ENCODE measurements at places on chromosomes 4 and X. TPM values are rescaled to one million over a fixed set of nuclear protein-coding genes. Genes with fewer than 3 reads are reported as not detected.

Gene MAML3
- total RNA-seq, result 0.13 TPM

Gene N4BP2
- 1.3 TPM for total RNA-seq

Gene LRIT3
- total RNA-seq, result not detected

Gene TKTL2
- total RNA-seq, result not detected

Gene FAM13A
- total RNA-seq, result 13.7 TPM

Gene FAM184B
- 0.10 TPM for total RNA-seq

Gene FOXR2
- total RNA-seq, result not detected

Gene NALF2
- not detected for total RNA-seq

Gene DSPP
- total RNA-seq, result not detected

Gene NAP1L2
- total RNA-seq, result 0.10 TPM

Gene FRAS1
- total RNA-seq, result 0.02 TPM

Gene SSX3
- not detected for total RNA-seq

- no peak for DNase-seq
Measured at GRCh38 chr4:94536049-94536448, 84.3 kb downstream of the PDLIM5 start.

GRCh38 chr4:150859453-150859852, 155.6 kb downstream of the LRBA start:
- no peak for DNase-seq

DNA sequence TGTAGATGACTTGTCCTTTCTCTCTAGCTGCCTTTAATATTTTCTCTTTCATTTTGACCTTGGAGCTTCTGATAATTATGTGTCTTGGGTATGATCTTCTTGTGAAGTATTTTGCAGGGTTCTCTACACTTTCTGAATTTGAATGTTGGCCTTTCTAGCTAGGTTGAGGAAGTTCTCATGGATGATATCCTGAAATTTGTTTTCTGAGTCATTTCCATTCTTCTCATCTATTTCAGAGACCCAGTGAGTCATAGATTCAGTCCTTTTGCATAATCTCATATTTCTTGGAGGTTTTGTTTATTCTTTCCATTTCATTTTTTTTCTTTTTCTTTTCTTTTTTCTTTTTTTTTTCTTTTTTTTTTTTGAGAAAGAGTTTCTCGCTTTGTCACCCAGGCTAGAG, 585.7 kb upstream of the PABPC4L start:
- no peak for DNase-seq

DNA sequence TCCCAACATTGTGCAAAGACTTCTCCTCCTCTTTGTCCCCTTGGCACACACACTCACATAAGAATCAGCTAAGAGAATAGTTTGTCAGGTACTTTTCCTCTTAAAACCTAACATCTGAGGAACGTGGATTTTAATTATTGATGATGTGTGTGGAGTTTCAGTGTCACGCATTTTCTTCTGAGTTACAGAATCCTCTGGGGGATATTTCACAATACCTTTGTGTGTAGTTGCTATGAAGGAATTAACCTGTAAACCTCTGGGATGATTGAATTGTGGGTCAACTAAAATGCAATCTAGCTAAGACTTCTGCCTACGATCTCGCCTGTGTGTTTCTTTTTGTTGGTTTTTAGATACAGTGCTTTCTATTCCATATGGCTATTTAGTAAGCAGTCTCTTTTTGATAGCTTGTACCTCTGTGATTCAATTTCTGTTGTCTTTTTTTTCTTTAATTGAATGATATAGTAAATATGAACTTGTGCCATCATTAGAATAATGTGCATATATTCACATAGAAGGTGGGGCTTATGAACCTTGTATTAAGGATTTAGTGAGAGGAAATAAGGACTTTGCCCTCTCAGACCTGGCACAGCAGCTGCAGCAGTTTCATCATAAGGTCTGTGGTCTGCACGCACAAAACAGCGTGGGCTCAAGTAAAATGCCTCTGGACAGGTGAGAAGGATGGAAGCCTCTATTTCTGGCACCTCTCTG, 99.2 kb downstream of the TSPAN7 start:
- no peak for DNase-seq

DNA sequence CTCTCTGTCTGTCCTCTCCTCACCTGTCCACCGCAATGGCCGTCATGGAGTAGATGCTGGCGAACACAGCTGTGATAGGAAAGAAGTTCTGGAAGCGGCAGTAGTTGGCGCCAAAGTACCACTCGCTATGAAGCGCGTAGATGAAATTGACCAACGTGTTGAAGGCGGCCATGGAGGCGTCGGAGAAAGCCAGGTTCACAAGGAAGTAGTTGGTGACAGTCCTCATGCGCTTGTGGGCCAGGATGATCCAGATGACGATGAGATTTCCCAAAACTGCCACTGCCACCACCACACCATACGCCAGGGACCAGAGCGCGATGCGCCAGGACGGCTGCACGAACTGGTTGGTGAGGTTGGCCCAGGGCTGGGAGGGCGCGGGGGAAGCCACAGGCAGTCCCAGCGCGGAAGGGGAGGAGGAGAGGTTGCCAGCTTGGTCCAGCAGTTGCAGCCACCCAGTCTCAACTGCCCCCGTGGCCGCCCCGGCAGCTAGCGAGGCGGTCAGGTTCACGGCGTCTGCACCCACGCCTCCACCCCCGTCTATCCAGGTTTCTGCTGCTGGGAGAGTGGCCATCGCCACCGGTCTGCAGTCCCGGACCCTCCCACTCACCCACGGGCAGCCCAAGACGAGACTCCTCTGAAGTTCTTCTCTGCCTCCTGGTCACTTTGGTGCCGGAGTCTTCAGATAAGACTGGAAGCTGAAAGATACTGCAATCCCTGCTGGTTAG, 518 bp downstream of the TACR3 start:
- peak; percentile 7 for DNase-seq

- DNase-seq, result no peak
Measured at GRCh38 chrX:128781506-128781905, 729.3 kb upstream of the ACTRT1 start.

GRCh38 chr4:65670331-65671031, at the start of gene EPHA5:
TSS of gene EPHA5 (minus strand) at chr4:65670489. CDS start at chr4:65669742, 747 bp downstream.
- peak; percentile 94 for DNase-seq

GRCh38 chr4:37798616-37799015, 27.9 kb upstream of the PGM2 start:
- DNase-seq, result no peak

- DNase-seq, result no peak
Measured at GRCh38 chrX:109739625-109740432, 6.8 kb upstream of the ACSL4 start.

- no peak for DNase-seq
Measured at GRCh38 chr4:35125995-35126712, 1118.2 kb downstream of the ARAP2 start.

- no peak for DNase-seq
Measured at GRCh38 chr4:11402192-11402591, 26.5 kb downstream of the HS3ST1 start.

DNA sequence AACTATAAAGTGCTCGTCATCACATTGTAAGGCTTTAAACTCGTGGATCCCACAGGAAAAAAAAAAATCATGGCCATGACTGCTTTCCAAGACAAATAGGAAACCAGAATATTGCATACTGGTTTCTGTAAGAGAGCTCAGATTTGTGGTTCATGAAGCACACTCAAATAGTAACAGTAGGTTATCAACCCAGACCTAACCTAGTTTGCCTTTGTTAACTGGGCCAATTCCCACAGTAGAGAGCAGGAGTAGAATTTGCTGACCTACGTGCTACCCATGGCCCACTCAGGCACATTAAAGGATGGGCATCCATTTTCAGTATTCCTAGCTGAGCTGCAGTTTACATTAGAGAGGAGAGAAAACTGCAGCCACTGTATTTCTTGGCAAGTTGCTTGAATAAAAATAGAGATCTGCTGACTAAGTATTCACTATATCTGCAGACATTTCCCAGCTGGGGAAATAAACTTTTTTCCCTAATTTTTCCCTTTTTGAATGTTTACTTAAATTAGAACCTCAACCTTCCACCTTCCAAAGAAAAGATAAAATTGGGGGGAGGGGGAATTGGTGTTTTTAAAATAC, 218.5 kb downstream of the SPANXN3 start:
- DNase-seq, result no peak

GRCh38 chr4:139886798-139887197, 221.2 kb downstream of the MGST2 start:
- no peak for DNase-seq

DNA sequence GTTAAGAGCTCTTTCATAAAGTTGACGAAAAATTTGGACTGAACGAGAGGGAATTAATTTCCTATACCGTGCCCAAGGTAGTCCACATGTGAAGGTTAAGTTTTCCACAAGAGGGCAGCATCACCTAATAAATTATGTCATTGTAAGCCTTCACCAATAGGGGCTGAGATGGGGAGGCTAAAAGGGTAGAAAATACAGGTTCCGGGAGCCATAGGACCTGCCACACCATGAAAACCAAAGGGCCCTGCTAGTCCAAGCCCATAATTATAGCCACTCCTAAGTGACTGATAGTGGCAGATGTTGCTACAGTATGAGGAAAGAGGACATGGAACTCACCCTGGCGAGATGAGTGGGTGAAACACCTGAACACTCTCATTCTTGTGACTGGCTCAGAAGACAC, 122.2 kb downstream of the SHROOM4 start:
- DNase-seq, result no peak

GRCh38 chr4:121721700-121722099, 24.9 kb upstream of the ANXA5 start:
- no peak for DNase-seq

GRCh38 chrX:15483891-15484290, 9.2 kb downstream of the PIR start:
- DNase-seq, result no peak

GRCh38 chr4:170111085-170111484, 21.3 kb upstream of the AADAT start:
- DNase-seq, result no peak

- no peak for DNase-seq
Measured at GRCh38 chrX:136549226-136549625, 17.2 kb downstream of the VGLL1 start.

DNA sequence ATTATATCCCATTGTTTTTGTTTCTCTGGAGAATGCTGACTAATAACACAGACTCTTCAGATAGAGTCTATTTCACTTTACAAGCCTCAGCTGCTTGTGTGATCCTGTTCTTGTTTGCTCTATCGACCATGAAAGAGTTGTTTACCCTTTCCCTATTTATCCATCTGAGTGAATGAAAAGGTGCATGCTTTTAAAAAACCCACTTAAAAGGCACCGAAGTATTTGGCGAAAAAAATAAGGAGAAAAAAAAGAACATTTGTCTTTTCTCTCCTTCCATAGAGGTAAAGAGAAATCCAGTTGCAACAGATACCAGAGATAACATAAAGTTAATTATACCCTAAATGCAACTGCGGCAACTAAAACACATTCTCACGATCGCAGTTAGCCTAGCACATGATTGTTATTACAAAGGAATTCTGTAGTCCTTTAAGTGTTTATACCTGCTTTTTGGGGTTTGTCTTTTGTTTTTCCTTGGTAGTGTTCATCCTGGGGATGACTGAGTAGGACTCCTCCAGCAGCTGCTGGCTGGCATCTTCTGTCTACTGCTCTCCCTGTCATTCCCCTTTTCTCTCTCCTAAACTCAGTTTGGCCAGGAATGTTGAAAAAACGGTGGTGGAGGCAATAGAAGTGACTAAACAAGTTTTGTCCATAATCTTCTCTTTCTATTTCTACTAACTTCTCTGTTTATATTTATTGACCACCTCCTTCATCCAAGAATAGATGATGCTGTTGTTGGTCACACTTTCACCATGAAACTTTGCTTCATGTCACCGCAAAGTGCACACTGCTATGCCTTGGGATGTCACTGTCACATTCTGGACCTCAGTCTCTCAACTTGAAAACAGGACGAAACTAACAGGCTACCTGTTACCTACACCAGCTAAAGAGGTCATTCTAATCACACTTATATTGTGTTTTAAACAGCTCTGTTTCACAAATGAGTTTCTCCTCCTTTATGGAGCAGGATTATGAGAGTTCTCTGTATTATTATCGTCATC, 41.9 kb upstream of the FRAS1 start:
- DNase-seq, result no peak

- no peak for DNase-seq
Measured at GRCh38 chr4:86965019-86965976, 30.5 kb downstream of the AFF1 start.

- DNase-seq, result peak; percentile 12
Measured at GRCh38 chr4:128159967-128160366, 98.9 kb downstream of the LARP1B start.

GRCh38 chrX:133938530-133938929, 46.9 kb downstream of the GPC3 start:
- no peak for DNase-seq

DNA sequence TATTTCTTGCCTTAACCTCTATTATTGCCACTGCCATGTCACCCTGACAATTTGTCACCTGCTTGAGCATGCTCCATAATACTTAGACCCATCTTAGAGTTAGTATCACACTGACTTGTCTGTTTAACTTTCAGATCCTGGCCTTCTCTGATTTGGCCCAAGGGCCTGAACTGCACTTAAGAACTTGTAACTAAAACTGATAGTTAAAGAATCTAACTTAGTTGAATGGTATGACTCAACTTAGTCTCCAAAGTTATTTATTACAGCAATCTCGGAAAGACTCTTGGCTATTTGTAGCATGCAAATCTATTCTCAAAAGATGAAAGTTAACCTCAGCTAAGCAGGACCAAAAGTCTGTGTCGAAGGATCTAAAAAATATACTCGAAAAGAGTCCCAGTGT, 72.3 kb downstream of the IGSF1 start:
- DNase-seq, result no peak

DNA sequence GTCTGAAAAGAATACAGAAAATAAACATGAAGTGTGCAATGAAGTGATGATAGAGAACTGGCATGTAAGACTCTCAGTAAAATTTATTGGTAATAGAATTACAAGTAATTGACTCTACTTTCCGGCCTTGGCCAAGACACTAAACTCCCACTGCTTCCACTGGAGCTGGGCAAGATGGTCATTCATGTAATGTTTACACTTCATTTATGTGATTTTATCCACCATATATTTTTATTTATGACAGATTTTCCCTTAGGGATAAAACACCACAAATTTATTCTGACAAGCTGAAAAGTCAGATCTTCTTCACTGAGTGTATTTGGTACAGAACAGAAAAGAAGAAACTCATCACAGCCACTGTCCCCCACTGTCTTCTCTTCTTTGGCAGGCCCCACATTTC, 191.9 kb downstream of the SLC39A8 start:
- DNase-seq, result no peak

GRCh38 chr4:102791318-102791835, 30.6 kb upstream of the MANBA start:
- no peak for DNase-seq

GRCh38 chr4:32102896-32103295, 1382.7 kb downstream of the PCDH7 start:
- DNase-seq, result no peak

DNA sequence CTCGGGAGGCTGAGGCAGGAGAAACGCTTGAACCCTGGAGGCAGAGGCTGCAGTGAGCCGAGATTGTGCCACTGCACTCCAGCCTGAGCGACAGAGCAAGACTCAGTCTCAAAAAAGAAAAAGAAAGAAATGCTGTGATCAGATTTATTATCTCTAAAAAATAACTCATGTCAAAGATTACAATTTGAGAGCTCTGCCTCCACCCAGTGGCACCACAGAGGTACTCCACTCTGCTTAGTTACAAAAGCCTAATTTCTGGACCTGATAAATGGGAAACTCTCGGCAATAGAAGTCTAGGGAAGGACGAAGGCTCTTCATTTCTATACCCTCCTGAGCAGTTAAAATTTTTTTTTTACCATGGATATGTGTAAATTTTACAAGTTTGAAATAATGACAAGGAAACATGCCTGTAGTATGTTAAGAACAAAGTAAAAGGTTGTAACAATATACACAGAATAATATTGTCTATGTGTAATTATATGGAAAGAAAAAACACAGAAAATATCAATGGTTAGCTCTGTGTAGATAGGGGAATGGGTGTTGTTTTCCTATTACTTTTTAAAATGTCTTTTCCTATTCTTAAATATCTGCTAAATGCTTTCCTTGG, 149.8 kb downstream of the STIM2 start:
- peak; percentile 43 for DNase-seq
